ENCODE measurements at places on chromosomes 4 and X. TPM values are rescaled to one million over a fixed set of nuclear protein-coding genes. Genes with fewer than 3 reads are reported as not detected.

- H3K36me3 ChIP-seq, result no peaks in the 10 kb centered on the region
- H3K4me3 ChIP-seq, result no peak overlapping the region
- H3K27me3 ChIP-seq, result no peaks in the 10 kb centered on the region
- no peaks in the 10 kb centered on the region for H3K4me1 ChIP-seq
- H3K27ac ChIP-seq, result no peak overlapping the region
- no peak for DNase-seq
Observed at GRCh38 chr4:9800848-9801247, 19.4 kb downstream of the DRD5 start.

DNA sequence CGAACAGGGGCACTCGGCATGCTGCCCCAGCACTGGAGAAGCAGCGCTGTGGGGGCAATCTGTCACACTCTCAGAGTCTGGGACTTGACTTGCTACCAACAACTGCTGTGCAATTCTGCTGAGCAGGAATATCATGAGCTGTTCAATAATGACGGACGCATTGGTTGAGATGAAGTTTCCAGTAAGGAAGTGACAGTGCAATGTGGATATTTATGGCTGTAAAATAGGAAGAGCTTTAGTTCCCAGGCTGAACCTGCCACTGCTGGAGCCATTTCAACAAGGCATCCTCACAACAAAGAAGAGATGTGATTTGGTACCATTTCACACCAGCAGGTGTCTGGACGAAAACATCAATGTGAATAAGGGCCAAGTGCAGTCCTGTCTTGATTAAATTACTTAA is 24.2 kb downstream of the CHST7 start:
- H3K4me1 ChIP-seq, result no peaks in the 10 kb centered on the region
- H3K36me3 ChIP-seq, result no peaks in the 10 kb centered on the region
- H3K27ac ChIP-seq, result no peak overlapping the region
- no peak for DNase-seq
- H3K27me3 ChIP-seq, result no peaks in the 10 kb centered on the region

DNA sequence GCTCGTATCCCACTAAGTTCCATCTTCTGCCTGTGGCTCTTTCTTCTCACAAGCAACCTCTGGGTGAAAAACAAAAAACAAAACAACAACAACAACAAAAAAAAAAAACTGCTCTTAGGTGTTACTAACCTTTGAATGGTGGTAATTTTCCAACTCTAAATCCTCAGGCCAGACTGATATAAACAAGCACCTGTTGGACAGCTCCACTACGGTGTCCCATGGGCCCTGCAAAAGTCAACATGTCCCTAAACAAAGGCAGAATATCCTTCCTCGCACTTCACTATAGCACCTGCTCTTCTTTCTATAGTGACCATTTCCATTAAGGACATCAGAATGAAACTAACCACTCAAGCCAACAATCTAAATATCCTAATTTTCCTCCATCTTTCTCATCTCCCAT is 54.6 kb upstream of the PARM1 start:
- DNase-seq, result no peak
- no peaks in the 10 kb centered on the region for H3K27me3 ChIP-seq
- no peak overlapping the region for H3K4me3 ChIP-seq
- no peak overlapping the region for H3K27ac ChIP-seq

DNA sequence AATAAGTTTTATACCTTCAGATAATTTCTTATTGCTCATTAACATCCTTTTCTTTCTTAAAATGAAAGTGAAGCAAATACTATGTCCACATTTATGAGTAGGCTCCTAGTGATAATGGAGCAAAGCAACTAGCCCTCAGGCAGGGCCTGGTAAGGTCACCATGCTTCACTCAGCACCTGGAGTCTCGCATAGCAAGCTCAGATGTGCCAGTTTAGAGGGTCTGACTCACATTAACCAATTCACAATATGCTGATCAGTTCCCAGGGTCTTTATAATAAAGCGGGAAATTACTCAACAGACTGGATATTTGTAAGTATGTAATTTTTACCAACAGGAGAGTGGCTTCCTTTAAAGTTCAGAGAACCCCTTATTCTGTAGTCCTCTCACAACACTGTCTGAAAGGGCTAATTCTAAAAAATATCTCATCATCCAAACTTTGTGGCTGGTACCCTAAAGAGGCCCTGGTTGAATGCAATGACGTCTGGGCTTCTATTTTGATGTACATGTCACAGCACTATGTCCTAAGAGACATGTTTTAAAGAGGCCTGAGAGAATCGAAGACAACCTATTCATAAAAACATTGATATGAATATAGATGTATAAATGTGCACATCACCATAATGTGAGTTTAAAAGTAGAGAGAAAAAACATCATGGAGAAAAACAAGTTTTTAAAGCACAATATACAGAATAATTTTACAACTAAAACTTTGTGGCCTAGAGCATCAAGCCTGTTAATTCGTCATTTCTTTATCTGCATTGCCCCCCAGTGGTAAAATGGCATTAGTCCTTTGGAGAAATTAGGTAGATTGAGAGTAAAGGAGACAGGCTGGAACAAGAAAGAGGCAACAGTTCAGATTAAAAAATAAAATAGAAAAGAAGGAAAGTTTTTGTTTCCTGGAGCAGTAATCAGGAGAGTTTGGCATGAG is 44.3 kb downstream of the IL21 start:
- no peak for DNase-seq
- H3K4me3 ChIP-seq, result no peak overlapping the region
- no peaks in the 10 kb centered on the region for H3K36me3 ChIP-seq
- H3K4me1 ChIP-seq, result no peaks in the 10 kb centered on the region

GLUD2 gene
- total RNA-seq, result 2.0 TPM

GRCh38 chr4:151866592-151866918 is 105.7 kb upstream of the GATB start:
- DNase-seq, result no peak
- no peaks in the 10 kb centered on the region for H3K36me3 ChIP-seq
- H3K4me1 ChIP-seq, result no peaks in the 10 kb centered on the region
- no peak overlapping the region for H3K4me3 ChIP-seq

SPANXN3 gene
- total RNA-seq, result not detected

DNA sequence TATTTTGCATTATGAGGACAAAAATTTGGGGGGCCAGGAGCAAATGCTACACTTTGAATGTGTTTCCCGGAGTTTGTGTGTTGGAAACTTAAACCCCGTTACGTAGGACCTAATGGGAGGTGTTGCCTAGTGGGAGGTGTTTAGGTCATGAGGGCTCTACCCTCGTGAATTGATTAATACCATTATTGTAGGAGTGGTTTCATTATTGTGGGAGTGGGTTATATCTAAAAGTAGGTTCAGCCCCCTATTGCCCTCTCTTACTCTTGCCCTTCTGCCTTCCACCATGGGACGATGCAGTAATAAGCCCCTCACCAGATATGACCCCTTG is 15.5 kb downstream of the UBA6 start:
- H3K27me3 ChIP-seq, result no peaks in the 10 kb centered on the region
- no peaks in the 10 kb centered on the region for H3K4me1 ChIP-seq
- H3K27ac ChIP-seq, result no peak overlapping the region
- no peak for DNase-seq
- no peaks in the 10 kb centered on the region for H3K36me3 ChIP-seq
- no peak overlapping the region for H3K4me3 ChIP-seq

DNA sequence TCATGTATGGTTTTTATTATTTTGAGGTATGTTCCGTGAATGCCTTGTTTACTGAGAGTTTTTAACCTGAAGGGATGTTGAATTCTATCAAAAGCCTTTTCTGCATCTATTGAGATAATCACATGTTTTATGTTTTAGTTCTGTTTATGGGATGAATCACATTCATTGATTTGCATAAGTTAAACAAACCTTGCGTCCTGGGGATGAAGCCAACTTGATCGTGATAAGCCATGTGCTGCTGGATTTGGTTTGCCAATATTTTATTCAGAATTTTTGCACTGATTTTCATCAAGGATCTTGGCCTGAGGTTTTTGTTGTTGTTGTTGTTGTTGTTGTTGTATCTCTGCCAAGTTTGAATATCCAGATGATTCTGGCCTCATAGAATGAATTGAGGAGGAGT is 43.8 kb downstream of the CDX4 start:
- H3K4me1 ChIP-seq, result no peaks in the 10 kb centered on the region
- no peak overlapping the region for H3K27ac ChIP-seq
- H3K36me3 ChIP-seq, result no peaks in the 10 kb centered on the region
- DNase-seq, result no peak
- no peak overlapping the region for H3K4me3 ChIP-seq

DNA sequence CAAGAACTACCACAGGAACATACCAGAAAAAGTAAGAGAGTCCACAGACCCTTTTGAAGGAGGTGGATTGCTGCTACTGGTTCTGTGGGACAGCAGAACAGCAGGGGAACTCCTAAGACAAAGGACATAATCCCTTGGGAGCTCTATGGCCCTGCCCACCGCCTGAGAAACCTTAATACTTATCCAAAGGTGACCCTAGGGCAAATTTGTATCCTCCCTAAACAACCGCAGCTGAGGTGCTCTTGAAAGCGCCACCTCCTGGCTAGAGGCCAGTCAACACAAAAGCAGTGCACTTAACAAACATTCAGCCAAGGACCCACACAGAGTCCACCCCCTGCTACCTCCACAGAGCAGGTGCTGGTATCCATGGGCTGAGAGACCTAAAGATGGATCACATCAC is 136.8 kb downstream of the ADAM29 start:
- no peak overlapping the region for H3K27ac ChIP-seq
- no peak for DNase-seq
- H3K4me3 ChIP-seq, result no peak overlapping the region

Data from left lung (tissue), 14 donors.